Stimulated activated CD4-positive, alpha-beta T cell treated with anti-CD3 and anti-CD28 coated beads, Interleukin-1b, Interleukin-23, amount 100 ng/mL, for 1 hour (primary cell): ENCODE measurements at places on chromosomes 12 and 14.

- DNase-seq = no peak
Measured at GRCh38 chr12:15956413-15957185, 45.5 kb downstream of the DERA start.

DNA sequence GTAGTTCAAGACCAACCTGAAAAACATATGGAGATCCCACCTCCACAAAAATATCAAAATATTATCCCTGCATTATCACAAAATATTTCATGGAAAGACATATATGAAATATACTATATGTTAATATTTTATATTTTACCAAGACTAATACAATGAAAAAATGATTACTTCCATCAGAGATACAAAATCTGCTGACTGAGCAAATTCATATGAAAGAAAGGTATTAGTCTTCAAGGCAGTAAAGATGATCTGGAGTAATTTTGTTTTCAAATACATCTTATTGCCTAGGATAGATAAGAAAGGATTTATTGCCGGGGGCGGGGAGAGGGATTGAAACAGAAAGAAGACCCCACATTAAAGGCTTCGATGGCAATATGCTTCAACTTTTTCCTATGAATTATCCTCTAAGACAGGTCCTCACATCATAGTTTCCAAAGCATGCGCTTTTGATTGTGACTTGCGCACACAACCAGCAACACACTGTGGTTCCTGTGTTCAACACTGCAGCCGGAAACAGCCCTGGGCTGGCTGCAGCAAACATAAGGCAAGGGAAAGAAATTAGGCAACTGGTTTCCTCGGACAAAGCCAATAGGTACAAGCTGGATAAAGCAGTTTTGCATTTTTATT is 83.2 kb downstream of the SPPL3 start:
- DNase-seq = no peak

GRCh38 chr14:65345266-65345665 is 67.3 kb upstream of the FUT8 start:
- no peak for DNase-seq

DNA sequence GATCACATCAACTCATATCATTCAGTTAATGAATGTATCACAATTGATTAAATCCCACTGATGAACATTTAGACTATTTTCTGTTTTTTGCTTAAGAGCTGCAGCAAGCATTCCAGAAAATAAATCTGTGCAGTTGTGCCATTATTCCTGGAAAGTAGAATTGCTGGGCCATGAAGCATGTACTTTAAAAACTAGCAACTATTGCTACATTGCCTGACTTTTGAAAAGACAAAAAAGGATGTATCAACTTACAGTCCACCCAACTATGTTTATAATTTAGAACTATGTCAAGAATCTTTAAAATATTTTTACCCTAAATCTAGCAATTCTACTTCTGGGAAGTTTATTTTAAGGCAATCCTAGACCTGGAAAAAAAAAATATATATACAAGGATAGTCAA is 33.4 kb upstream of the ERGIC2 start:
- no peak for DNase-seq

GRCh38 chr12:52026263-52026662 is 19.5 kb downstream of the TAMALIN start:
- DNase-seq = no peak

- DNase-seq = no peak
Measured at GRCh38 chr14:64238049-64238448, 56.1 kb downstream of the ESR2 start.
